ENCODE measurements at places on chromosomes 3 and 15.

DNA sequence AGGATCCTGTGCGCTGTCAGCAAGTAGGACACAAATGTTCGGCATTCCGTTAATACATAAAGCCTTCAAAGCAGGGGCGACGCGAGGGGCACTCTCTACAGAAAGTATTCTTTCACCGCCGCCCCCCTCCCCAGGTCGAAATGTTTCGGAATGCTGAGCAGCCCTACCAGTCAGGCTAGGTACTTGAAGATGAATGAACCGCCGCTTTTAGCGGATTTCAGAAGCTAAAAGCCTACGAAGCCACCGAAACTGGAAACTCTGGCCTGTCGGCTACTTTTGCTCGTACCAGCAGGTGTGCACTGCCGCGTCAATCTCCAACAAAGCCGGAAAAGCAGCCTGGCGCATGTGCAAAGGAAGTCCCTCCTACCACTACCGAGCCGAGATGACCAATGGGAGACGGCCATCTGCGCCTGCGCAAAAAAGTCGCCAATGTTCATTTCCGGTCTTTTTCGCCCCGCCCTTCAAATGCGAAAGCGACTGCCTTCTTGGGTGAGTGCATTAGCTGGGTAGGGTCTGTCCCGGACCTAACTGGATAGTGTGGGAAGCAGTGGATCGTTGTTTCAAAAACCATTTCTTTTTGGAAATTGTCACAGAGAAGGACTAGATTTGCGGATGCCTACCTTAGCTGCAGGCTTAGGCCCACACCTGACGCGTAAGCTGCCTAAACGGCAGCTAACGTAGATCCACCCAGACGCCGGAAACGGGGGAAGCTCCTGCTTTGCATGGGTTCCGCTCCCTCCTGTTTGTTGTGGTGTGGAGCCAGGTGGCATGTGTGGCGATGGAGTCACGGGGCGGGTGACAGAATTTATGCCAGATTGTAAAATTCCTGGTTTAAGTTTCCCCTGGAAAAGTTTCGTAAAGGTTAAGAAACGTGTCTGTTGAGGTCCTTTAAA, at the start of gene WDR5B:
Gene WDR5B (minus strand): TSS at position 301 of the 893 bp plus-strand sequence. CDS start 534 bp downstream, outside the sequence.
- peak; percentile 99 for DNase-seq

DNA sequence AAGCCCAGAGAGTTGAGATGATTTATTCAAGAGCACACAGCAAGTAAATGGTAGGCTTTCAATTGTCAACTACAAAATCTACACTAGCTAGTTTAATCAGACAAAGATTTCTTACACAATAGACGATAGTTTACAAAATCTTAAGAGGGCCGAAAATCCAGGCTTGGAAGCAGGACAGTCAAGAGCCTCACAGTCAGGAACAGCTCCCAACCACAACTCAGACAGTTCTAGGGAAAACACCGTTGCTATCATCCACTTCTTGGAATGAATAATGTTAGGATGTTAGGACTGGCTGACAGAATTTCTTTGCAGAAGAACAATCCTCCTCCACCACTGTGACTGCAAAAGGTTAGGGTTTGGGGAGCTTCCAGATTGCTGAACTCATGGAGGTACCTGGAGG, 290.8 kb upstream of the ZPLD1 start:
- DNase-seq, result no peak

DNA sequence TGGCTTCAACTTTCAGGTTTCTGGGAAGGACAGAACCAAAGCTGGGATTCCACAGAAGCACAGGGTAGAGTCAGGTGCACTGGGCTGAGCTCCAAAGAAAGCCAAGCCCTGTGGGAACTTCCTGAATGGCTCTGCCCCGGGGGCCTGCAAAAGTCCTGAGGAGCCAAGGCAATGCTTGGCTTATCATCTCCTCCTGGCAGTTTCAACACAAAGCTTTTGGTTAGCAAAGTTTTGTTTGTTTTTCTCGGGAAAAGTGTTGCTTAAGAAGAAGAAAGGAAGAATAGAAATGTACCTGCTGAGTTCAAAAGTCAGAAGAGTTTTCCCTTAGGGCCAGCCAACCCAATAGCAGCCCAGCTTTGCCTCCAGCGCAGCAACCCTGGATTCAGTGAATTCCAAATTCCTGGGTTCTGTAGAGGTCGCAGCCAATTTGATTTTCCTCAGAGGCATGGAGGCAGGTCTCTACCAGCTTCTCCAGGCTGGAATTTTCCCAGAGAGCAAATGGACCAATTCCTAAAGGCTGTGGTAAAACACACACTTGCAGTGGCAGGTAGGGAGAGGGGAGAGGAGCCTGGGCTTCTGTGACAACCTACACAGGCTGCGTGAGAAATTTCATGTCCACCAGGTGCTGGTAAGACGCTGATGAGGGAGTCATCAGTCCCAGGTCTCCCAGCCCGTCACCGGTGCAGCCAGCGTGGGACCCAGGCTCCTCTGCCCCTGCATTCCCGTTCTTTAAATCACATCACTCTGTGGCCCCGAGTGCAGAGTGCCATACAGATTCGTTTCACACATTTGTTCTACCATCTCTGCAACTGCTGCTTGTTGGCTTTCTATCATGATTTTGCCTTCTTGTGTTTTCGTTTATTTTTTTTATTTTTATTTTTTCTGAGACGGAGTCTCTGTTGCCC, 54.3 kb upstream of the SNRPA1 start:
- no peak for DNase-seq

- no peak for DNase-seq
These were observed 115.6 kb downstream of the CHDH start for GRCh38 chr3:53730576-53730975.

- no peak for DNase-seq
These were observed 9.1 kb downstream of the BFSP2 start for GRCh38 chr3:133408961-133409360.

DNA sequence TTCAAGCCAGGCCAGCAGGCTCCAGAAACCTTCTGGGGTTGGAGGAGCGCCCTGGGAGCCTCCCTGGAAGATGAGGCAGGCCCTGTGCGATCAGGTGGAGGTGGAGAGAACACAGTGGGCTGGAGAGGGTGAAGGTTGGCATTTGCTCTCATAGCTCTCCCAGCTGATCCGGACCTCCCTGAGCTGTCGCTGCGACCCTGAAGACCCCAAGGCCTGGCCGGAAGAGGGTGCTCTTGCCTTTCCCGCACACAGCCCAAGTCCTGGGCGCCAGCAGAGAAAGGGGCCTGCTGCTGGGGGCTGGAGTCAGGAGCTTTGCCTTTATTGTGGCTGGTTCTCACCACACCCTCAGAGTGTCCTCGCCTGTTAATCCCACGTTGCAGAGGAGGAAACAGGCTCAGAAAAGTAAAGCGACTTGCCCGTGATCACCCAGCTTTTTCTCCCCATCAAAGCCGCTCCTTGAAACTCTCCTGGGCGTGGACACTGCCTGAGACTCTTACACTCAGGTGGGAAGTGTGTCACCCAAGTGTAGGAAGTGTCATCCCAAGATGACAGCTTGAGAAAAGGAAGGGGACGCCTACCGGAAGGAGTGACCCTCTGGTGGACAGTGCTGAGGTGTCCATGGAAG, 8.6 kb upstream of the RPL29 start:
- DNase-seq, result no peak

DNA sequence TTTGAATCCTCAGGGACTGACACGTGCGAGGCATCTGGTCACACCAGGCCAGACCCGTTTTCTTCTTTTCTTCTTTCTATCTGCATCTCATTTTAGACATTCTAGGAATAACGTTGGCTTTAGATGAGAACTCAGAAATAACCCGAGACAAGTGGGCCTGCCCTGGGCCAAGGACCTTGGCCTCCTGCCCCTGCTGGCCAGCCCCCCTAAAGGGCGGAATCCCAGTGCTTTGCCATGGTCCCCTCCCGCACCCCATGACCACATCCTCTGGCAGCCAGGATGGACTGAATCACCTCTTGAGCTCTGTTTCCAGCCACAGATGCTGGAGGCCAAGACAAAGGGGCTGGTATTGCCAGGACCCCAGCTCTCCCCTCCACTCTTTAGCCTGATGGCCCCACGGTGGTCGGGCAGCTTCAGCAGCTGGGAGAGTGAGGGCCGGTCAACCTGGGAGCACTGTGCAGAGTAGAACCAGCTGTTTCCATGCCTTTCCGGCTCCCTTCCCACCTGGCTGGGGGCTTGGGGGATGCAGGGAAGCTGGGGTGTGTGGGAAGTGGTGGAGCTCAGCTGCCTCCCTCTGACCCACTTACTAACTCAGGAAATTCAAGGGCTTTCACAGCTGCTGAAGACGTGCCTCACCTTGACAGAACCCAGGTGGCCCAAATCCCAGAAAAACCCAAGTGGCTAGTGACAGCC, 190.9 kb downstream of the FAM43A start:
- DNase-seq, result no peak

- DNase-seq, result no peak
These were observed 8.7 kb downstream of the MEF2A start for GRCh38 chr15:99574502-99574901.

GRCh38 chr3:149480326-149481017, 6.0 kb downstream of the TM4SF4 start:
- no peak for DNase-seq

DNA sequence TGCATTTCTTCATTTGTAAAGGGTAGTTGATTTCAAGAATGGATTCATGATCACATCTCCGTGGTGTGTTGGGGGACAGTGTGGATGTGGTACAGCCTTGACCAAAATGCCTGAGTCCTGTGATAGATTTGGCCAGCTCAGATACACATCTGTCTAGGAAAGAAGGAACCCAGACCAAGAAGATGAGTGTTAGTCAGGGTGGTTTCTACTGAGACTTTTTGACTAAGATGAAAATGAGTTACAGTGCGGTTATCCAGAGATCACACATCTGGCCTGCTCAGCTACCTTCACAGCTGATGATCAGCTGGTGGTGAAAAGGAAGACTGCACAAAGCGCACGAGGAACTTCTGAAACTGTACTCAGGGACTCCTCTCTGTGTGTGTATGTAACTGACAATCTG, 68.0 kb downstream of the FNDC3B start:
- peak; percentile 36 for DNase-seq

DNA sequence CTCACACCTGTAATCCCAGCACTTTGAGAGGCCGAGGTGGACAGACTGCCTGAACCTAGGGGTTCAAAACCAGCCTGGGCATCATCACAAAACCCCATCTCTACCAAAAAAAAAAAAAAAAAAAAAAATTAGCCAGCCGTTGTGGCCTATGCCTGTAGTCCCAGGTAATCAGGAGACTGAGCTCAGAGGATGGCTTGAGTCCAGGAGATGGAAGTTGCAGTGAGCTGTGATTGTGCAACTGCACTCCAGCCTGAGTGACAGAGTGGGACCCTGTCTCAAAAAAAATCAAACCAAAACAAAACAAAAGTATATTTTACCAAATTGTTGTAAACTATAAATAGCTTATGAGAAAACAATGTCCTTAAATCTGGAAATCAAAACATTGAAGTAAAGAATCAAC, 34.7 kb upstream of the UBP1 start:
- DNase-seq, result no peak

DNA sequence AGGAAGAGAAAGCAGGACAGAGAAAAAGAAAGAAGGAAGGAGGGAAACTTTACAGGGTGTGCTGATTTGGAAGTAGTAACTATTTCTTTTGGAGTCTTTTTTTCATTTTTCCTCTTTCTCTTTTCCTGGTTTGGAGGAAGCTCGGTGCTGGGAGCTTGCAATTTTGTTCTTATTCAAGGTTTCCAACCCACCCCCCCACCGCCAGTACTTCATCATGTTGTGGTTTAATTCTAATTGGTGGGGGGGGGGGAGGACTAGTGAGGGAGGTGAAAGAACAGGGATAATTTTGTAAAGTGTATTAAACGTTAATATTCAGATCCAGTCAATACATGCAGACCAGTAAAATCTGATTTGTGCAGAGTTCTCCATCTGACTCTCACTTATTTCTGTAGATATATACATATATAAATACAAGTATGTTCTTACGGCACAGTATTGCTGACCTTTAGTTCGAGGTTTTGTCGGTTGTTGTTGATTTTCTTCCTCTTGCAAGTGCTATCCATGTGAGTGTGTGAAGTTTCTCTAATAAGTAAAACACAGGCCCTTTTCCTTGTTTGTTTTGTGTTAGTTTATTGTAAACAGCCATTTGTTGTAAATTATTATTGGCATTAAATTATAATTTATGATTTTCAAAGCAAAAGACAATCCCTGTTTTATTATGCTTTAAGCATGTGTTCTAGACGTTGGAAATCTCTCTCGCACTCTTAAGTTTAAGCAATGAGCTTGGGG, 9.3 kb downstream of the NR2F2 start:
- no peak for DNase-seq

DNA sequence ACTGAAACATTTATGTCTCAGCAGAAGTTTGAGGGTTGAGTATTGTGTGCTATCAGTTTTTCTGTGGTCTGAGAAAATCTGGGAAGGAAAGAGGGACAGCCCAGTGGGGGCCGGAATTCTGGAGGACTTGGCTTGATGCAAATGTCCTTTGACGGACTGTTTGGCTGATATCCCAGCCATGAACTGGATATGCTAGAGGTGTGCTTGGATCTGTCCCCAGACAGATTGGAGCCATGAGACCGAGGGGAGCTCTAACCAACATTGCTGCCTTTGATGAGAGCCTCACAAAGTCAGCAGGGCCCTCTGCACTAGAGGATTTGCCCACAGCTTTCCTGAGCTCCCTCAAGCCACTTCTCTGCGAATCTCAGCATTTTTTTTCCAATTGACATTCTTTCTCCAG, 405.6 kb downstream of the NTRK3 start:
- DNase-seq, result no peak

- no peak for DNase-seq
These were observed 2.7 kb upstream of the APPL1 start for GRCh38 chr3:57224856-57225255.

Measured in activated T-cell treated with anti-CD3 and anti-CD28 coated beads, Interleukin-2, amount 50 U/mL, for 1 hour (primary cell).